MG63 (cell line): ENCODE measurements at places on chromosomes 7 and 10.

DNA sequence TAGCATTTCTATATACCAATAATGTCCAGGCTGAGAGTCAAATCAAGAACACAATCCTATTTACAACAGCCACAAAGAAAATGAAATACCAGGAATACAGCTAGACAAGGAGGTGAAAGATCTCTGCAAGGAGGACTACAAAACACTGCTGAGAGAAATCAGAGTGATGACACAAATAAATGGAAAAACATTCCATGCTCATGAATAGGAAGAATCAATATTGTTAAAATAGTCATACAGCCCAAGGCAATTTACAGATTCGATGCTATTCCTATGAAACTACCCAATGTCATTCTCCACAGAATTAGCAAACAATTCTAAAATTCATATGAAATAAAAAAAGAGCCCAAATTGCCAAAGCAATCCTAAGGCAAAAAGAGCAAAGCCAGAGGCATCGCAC, 116.8 kb upstream of the ZNF32 start:
- no peak for DNase-seq

DNA sequence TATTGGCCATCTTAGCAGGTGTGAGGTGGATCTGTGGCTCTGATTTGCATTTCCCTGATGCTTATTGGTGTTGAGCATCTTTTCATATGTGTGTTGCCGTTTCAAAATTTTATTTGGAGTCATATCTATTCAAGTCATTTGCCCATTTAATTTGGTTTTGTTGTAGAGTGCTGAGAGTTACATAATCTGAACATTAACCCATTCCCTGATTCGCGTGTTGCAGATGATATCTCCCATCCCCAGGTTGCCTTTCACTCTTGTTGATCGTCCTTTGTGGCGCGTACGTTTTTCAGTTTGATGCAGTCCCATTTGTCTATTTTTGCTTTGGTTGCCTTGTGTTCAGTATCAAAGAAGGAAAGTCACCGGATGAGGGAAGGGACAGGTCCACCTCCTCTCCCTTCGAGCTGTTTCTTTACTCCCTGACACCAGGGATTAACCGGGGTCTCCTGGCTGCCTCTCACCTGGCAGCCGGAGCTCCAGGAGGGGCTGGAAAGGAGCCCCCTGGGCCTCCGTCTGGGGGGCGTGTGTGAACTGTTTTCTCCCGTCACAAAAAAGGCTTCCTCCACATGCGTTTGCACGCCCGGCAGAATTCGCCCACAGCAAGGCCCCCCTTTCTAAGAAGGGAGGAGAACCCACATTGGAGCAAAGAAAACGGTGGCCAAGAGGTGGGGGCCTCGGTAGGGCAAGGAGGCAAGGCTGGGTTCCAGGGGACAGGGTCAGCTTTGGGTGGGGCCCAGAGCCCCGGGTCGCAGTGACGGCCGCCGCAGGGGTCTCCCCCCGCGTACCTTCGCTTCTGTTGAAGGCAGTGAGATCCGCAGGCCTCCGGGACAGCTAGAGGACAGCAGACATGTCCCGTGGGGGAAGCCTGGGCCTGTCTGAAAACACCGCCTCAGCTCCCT, 8.3 kb downstream of the MNX1 start:
- DNase-seq, result no peak

- no peak for DNase-seq
Observed at GRCh38 chr10:71234970-71235685, 22.8 kb downstream of the UNC5B start.

DNA sequence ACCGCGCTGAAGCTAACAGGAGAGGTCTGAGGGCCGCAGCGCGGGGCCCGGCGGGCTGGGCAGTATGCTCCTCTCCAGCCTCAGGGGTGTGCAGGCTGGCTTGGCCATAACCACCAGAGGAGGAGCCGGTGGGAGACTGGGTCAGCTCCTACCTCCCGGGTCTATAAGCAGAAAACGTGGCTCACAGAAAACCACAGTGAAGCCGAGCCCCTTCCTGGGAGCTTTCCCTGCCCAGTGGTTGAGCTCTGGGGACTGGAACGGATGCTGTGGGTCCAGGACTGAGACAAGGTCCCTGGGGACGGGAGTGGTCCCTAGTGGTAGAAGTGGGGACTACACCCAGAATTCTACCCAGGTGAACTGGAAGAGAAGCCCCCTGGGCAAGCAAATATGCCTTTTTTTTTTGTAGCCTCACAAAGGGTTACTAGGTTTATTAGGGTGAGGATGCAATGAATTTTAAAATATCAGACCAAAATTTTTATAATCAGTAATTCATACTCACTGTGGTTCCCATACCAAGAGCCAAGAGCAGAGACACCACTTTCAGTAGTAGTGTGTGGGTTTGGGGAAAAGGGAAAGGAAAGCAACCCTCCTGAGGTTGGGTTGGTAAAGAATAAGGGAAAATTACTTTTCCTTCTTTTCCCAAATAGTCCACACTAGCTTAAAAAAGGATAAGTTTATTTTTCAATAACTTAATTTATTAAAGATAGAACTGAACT, 67.9 kb upstream of the PRKCQ start:
- peak; percentile 44 for DNase-seq

GRCh38 chr10:112957640-112958092, 7.6 kb downstream of the TCF7L2 start:
- DNase-seq, result no peak

DNA sequence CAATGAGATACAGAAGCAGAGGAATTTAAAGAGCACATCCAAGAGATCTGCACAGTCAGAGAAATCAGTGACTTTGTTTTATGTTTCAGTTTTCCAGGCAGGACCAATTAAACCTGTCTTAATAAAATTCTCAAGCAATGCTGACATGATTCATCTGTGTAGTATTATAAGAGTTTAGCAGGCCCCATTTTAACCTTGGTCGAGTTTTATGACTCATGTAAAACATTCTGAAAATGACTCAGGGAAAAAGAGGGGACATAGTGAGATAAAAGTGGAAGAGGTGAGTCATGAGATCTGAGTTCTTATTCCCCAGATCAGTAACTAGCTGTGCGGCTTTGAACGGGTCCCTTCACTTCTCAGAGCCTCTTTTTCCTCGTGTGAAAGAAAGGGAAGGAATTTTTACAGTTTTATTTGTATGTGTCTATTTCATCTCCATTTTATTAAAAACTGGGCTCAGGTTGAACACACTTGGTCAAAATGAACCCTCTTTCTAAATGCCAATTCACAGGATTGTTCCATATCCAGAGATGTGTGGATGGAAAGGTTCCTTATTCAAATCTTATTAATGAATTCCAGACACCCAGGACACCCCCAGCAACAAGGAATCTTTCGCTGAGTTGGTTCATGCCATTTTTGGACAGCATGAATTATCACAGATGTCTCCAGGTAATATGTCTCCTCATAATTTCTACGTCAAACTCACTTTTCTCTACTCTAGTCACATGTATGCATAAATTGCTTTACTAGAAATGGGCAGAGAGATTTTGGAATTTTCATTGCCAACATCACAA, 143.2 kb downstream of the JAZF1 start:
- DNase-seq, result peak; percentile 38

- DNase-seq, result no peak
Observed at GRCh38 chr7:148570510-148570909, 20.1 kb upstream of the C7orf33 start.

- no peak for DNase-seq
Observed at GRCh38 chr10:48943096-48943495, 3.5 kb upstream of the LRRC18 start.

GRCh38 chr7:153590136-153590535, 462.1 kb upstream of the DPP6 start:
- DNase-seq, result no peak

DNA sequence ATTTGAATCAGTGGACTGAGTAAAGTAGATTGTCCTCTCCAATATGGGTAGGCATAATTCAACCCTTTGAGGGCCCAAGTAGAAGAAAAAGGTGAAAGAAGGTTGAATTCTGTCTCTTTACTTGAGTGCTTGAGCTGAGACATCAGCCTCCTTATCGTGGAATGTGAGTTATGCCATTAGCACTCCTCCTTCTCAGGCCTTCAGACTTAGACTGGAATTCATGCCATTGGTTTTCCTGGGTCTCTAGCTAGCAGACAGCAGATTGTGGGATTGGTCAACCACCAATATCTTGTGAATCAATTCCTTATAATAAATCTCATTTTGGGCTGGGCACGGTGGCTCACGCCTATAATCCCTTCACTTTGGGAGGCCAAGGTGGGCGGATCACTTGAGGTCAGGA, 89.2 kb downstream of the CUL2 start:
- no peak for DNase-seq

GRCh38 chr10:117311261-117311660, 64.0 kb downstream of the PDZD8 start:
- no peak for DNase-seq

DNA sequence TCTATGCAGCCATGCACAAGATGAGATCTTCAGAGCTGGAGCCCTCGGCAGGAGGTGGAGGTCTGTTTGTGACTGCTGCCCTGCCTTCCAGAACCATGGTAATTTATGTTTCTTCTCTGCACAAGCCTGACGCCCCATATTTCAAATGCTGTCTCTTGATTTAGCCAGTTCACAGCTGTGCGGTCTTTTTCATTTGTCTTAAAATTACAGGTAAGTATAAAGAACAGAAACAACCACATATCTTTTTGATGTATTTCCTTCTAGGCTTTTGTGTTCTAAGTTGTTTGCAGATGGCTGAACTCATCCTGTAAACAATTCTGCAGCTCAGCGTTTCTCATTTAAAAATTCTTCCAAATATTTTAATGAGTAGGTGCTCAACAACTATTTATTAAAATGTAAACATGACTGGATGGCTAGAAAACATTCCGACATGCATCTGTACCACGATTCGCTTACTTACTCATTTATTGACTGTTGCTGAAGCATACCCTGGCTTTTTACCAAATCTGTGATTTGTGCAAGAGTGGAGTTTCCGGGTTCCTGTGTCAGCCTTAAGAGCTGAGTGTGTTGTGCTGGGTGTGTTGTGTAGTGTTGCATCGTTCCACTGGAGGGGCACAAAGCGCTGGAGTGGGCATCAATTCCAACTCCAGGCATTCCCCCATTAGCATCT, 58.9 kb downstream of the PIP4K2A start:
- DNase-seq, result peak; percentile 16

DNA sequence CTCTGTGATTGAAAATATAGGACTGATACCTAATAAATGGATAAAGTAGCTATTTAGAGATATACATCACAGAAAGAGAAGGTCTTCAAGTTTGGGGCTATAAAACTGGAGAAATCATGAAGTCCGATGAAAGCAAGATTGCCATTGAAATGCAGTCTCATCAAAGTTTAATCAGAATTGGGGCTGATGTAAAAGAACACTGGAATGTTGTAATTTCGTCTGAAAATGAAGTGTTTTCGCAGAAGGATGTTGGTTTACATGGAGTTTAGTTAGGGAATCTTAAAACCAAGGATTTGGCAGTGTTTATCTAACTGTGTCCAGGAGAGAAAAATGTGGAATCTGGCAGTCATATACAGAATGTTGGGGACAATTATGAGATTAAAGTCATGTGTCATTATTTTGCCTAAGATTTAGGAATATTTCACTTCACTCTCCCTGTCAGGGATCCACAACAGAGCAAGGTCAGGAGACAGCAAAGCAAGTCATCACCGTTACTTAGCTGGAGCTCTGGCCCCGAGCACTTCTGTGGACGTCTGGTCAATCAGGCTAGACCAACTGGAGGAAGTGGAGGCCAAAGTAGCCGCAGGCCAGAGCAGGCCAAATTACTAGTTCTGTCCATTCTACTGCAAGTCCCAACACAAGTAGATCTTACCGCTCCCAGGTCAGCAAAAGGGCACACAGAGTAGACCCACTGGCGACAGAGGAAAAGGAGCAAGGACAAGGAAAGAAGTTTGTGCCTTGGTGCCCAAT, 37.0 kb downstream of the EPDR1 start:
- DNase-seq, result no peak

DNA sequence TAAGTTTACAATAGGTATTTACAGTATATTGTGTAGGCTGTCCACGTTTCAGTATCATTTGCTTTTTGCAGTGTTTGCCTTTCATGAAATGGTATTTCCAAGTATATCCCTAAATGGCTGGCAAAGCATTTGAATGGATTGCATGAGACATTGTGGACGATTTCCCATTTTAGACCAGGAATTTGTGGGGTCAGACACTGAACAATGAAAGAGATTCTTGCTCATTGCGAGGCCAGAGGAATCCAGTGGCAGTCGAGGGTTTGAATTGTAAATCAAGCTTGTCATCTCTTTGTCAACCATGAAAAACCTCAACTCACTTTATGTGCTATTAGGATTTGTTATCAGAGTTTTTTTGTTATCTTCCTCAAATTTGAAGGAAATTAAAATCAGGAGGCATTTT, 70.8 kb downstream of the CREB5 start:
- DNase-seq, result peak; percentile 62

DNA sequence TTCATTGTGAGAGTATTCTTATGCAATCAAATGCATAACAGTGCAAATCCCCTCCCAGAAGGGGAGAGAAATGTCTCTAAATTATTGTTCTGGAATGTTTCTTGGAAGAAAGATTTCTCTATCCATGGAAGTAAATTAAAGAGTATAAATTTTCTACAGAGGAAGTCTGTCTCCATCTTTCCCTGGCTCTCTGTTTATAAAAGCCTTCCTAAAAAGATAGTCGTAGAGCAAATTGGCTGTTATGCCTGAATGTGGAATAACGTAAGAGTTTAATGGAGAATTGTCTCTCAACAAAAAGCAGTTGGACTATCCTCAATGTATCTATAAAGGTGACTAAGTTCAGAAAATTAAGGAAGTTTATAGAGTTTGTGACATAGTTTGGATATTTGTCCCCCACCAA, 76.3 kb downstream of the GNAT3 start:
- no peak for DNase-seq

- peak; percentile 42 for DNase-seq
Observed at GRCh38 chr7:51069411-51070083, 247.1 kb downstream of the COBL start.

GRCh38 chr10:11330383-11331045, 280.9 kb downstream of the USP6NL start:
- no peak for DNase-seq

GRCh38 chr10:89332123-89332633, 4.4 kb downstream of the IFIT3 start:
- no peak for DNase-seq

DNA sequence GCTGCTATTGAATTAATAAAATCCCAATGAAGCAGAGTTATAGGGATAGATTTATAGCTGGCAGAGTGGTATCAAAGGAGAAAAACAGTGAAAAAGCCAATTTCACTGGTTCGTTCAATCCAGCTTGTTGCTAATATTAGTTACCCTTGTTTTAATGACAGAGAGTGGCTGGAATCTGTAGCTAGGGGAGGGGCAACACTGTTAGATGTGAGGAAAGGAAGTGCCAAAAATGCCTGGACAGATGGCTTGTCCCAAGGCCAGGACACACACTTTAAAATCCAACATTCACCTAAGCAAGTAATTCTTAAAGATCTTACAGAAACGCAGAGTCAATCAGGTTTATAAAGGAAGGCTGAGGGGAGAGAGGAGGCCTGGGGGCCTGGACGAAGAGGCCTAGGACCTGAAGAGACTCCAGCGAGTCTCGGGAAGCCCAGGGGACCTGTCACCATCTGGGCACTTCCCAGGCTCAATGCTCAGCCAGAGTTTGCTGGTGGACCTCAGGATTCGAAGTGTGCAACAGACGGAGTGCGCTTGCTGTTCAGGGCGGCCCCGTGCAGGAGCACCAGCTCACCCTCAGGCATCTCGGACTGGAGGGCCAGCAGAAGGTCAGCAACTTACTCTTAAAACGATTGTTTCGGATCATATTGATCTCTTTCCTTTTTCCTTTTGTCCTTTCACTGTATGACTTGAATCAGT, 36.7 kb downstream of the TMEM248 start:
- no peak for DNase-seq
